ENCODE measurements at places on chromosomes 12 and 14.
A peak's percentile ranks its signal among the peaks of the same experiment; 100 is the strongest.

GRCh38 chr14:61498303-61498702 lies 176.9 kb downstream of the PRKCH start:
- no peak for DNase-seq

DNA sequence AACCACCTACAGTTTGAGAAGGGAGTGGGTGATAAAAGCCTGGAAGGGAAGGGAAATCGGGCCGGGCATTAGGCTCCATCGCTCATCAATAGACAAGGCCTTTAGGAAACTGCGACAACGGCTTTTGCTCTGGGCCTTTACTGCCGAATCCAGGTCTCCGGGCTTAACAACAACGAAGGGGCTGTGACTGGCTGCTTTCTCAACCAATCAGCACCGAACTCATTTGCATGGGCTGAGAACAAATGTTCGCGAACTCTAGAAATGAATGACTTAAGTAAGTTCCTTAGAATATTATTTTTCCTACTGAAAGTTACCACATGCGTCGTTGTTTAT lies 261 bp upstream of the RNU7-1 start:
- peak; percentile 67 for DNase-seq

- no peak for DNase-seq
These were observed 421.0 kb upstream of the CCDC196 start for GRCh38 chr14:66065188-66065587.

DNA sequence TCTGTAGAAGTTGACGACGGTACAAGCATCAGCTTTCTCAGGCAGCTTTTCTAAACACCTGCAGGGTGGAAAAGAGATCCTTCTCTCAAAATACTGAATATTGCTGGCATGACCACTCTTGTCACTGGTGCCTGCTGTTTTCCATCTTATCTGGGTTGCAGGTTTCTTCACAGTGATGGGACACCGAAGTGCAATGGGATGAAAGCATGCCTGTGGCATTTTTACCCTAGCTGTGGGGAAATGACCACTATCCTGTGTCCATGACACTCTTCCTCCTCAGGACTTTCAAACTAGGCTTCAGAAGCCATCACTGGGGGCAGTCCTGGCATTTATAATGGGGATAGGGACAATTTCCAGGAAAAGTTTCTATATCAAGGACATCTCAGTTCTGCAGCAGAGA lies 98.5 kb downstream of the ETV6 start:
- no peak for DNase-seq

DNA sequence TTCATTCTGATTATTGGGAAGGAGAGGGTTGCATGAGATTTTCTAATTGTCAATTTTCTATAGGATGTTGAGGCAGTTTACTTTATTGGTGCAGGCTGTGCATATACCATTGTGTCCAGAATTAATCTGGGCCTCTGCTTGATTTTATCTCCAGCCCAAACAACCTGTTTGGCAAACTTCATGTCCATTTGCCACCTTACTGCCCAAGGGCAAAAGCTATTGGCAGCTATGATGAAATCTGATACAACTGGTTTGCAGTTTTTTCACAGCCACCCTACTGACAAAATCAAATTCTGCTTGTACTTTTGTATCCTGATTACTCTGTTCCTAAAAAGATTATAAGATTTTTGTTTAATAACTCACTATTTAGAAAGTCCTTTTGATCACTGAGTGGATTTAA lies 789.2 kb upstream of the FBXO33 start:
- DNase-seq = no peak

- DNase-seq = no peak
These were observed 95.8 kb upstream of the SLC35F4 start for GRCh38 chr14:57961786-57962060.

GRCh38 chr14:20477211-20477876 lies 8.1 kb downstream of the PNP start:
- DNase-seq = no peak

DNA sequence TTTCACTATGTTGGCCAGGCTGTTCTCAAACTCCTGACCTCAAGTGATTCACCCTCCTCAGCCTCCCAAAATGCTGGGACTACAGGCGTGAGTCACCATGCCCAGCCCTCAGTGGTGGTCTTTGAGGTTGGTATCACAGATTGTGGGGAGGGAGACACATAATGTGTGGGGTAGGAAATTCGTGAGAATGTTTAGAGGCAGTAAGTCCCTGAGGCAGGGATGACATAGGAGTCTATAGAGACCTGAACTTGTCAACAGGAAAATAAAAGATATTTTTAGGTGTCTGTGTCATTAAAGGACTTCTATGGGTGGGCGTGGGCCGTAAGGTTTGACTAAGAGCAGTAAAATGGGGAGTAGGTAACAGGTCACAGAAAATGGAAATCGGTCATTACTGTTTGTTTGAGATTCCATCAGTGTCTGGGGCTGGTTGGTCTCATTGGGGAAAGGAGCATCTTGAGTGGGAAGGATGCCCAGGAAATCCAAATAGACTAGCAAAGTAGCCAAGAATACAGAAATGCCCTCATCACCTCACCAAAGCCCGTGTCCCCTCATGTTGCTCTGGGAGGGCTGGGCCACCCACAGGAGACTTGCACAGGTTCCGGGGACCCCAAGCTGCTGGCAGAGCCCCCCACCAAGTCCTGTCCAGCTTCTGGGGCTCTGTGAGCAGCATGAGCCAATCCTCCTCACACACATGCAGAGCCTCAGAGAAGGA lies 63.6 kb upstream of the BCL2L14 start:
- DNase-seq = no peak

- no peak for DNase-seq
These were observed 122.8 kb downstream of the ATXN7L3B start for GRCh38 chr12:74660442-74660841.

- no peak for DNase-seq
These were observed 6.2 kb downstream of the IFT43 start for GRCh38 chr14:75991753-75992152.

DNA sequence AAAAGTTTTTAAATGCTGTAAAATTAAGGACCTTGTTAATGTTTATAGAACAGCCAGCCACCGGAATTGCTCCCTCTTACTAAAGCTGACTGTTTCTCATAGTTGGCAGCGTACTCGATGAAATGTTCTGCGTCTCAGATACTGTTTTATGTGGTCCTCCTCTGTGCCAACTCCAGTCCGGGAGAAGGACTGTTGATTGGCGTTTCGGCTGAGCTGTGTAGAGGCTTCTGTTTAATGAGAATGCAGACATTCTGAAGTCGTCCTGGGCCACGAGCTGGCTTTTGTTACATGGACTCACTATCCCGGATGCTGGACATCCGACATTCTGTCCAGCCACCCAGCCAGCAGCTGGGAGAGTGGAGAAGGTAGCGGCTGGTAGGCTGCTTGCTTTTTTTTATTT lies 75.4 kb downstream of the WDR20 start:
- DNase-seq = peak; percentile 20

- DNase-seq = no peak
These were observed 13.9 kb downstream of the CAPZA3 start for GRCh38 chr12:18751866-18752265.

- no peak for DNase-seq
These were observed 916 bp upstream of the CHPT1 start for GRCh38 chr12:101696251-101697196.

GRCh38 chr12:82833481-82833880 lies 146.8 kb downstream of the TMTC2 start:
- DNase-seq = no peak

DNA sequence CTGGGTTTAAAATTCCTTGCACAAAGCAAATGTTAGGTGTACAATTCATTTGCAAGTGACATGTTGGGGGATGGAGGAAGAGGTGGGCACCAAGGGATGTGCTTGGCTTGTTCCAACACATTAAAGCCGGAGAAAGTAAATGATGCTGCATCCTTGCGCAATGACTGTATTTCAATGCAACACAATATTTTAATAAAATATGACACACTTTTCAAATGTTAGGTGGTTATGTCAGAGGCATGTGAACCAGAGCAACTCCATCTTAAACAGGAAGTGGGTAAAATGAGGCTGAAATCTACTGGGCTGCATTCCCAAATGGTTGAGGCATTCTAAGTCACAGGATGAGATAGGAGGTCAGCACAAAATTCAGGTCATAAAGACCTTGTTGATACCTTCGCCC lies 53.6 kb upstream of the ARHGAP5 start:
- DNase-seq = no peak

GRCh38 chr12:112408621-112409020 lies 784 bp downstream of the RPL6 start:
- no peak for DNase-seq

GRCh38 chr12:47965581-47965980 lies 2.2 kb downstream of the TMEM106C start:
- DNase-seq = no peak

- no peak for DNase-seq
These were observed 77.2 kb upstream of the DCD start for GRCh38 chr12:54725233-54725843.

DNA sequence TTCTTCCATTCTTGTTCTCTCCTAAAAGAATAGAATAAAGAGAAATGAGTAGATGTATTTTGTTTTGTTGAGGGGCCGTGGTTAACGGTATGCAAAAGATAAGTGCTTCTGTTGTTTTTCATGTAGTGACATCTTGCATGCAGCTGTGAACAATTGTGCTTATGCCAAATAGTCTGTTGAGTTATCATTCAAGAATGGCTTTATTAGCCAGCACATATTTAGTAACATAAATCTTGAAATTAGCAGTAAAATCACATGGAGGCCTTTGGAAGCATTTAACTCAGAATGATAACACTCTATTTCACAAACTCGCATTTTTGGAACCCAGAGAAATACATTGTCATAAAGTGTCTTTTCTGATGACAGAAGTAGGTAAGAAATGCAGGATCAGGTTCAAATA lies 1772.0 kb upstream of the FLRT2 start:
- no peak for DNase-seq

DNA sequence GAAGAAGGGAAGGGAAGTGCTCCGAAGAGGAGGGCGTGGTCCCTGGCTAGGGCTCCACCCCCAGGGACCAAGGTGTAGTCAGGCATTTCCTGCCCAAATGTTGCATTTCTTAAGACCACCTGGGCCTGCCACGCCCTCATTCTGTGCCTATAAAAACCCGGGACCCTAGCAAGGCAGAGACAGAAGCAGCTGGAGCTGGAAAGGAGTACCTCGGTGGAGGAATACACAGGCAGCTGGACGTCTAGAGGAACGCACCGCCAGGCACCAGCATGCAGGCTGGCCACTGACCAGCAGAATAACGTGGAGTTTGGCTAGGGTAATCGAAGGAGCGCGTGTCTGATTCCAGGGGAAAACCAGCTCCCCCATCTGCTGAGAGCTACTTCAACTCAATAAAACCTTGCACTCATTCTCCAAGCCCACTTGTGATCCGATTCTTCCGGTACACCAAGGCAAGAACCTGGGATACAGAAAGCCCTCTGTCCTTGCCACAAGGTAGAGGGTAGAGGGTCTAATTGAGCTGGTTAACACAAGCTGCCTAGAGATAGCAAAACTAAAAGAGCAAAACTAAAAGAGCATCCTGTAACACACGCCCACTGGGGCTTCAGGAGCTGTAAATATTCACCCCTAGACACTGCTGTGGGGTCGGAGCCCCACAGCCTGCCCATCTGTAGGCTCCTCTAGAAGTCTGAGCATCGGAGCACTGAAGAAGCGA lies 21.0 kb downstream of the CFL2 start:
- no peak for DNase-seq

- no peak for DNase-seq
These were observed 23.0 kb upstream of the SERPINA4 start for GRCh38 chr14:94538070-94538740.

DNA sequence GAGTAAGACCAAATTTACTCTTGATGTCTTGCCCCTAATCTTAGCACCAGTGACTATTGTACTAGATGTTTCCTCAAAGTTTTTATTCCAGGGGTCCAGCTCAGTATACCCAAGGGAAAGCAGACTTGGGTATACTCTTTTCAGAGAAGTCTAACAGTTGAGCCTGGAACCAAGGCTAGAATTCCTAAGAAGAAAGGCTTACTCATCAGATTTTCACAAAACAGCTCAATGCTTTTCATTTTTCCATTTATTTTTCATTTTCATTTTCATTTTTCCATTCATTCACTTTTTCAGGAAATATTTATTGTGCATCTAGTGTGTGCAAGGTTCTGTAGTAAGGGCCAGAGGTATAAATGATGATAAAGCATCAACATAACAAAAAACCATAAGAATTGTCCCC lies 143.2 kb downstream of the PHLDA1 start:
- DNase-seq = no peak

GRCh38 chr14:39666386-39666785 lies 234.2 kb upstream of the FBXO33 start:
- DNase-seq = no peak

- no peak for DNase-seq
These were observed 2.6 kb downstream of the TMTC1 start for GRCh38 chr12:29781188-29781587.

DNA sequence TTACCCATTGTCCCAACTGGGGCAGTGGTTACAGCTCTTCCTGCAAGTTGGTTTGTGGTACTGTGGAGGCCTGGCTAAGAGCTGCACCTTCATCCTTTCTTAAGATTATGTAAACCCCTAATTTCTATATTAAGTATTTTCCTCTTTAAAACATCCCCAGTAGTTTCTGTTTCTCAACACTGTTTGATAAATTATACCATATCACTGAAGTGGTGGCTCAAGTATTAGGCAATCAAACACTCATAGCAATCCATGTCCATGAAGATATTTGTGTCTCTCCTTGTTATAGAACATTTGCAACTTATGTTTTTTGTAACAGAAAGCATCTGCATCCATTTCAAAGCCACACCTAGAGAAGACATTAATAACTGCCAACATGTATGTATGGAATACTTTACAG lies 31.8 kb downstream of the ATXN3 start:
- no peak for DNase-seq

GRCh38 chr14:72631401-72631800 lies 262.5 kb downstream of the DPF3 start:
- DNase-seq = no peak

DNA sequence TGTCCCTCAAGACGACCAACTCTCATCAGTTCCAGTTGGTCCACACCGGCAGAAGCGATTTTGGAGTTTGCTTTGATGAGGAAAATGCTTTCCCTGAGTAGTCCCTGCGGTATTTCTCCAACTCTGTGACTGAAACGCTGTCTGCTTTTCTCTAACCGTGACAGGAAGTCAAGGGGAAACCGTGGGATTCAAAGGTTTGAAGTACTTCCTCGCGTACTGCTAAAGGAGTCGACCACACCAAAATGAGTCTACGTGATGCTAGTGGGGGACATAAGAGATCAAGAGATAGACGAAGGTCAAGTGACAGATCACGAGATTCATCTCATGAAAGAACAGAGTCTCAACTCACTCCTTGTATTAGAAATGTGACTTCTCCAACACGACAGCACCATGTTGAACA lies 28.6 kb downstream of the KRT76 start:
- DNase-seq = no peak

GRCh38 chr14:99891900-99892299 lies 98.7 kb downstream of the EML1 start:
- no peak for DNase-seq

DNA sequence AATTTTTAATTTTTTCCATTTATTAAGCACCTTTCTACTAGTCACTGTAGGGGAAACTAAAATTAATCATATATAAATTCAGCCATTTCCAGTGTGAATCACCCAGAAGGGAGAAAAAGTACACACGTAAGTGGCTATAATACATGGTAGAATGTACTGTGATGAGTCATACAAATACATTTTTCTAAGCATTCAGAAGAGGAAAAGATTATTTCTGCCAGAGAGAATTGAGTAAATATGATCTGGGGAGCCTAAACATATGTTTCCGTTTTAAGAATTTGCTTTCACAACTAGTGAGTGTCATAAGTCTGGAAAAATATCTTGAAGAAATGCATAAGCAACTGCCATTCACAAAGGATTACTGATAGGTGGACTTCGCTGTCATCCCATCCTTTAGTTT lies 102.8 kb downstream of the TGFB3 start:
- no peak for DNase-seq

GRCh38 chr12:46187023-46187422 lies 81.8 kb downstream of the SLC38A1 start:
- DNase-seq = no peak
